ENCODE measurements at places on chromosomes 6 and 20.

GRCh38 chr20:20457392-20458126, 89.7 kb downstream of the INSM1 start:
- DNase-seq = no peak

- DNase-seq = no peak
Observed at GRCh38 chr6:168133168-168133561, 54.2 kb upstream of the FRMD1 start.

- no peak for DNase-seq
Observed at GRCh38 chr6:119076173-119076572, 2.3 kb downstream of the FAM184A start.

- DNase-seq = no peak
Observed at GRCh38 chr6:139751179-139751578, 376.7 kb upstream of the CITED2 start.

DNA sequence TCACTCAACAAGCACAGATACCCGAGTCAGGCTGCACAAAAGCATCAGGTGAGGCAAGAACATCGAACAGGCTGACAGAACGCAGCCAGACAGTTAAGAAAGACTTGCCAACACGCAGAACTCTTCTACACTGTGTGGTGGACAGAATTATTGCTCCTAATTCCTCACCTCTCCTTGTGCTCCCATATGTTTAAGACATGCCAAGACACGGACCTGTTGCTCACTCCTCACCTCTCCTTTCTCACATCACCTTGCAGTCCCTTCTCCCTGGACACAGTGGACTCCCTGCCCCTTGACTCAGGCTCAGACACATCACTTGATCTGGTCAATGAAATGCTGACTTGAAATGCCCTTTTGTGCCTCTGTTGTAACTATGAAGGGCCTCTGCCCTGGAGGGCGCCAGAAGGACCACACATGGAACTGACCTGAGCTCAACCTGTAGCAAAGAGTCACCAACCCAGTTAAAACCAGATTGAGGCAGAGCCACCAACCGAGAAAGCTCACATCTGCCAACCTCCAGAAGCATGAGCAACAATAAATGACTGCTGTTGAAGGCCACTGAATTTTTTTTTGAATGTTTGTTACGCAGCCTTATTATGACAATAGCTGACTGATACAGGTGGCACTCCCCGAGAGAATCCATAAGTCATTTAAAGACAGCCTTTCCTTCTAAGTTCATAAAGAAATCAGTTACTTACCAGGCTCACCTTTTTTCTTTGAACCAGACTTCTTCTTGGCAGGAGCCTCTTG, 24.0 kb downstream of the RRBP1 start:
- DNase-seq = no peak
